Hematopoietic multipotent progenitor cell (in vitro differentiated cells): ENCODE measurements at places on chromosomes 5 and 9. TPM values are rescaled to one million over a fixed set of nuclear protein-coding genes. Genes with fewer than 3 reads are reported as not detected.

DNA sequence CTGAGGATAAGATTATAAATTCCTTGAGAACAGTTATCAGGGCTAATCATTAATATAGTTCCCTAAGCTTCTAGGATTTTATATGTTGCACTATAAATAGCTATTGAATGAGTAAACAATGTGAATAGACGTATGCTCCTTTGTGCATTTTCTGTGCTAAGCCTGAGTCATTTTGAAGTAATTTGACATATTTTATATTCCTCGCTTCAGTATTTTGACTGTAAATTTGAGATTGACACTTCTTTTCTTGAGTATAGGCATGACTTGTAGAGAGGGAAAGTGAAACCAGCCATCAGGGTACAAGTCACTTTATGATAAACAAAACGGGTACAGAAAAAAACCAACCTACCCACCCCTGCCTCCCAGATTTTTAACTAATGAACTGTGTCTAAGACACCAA lies 367.7 kb upstream of the PRR16 start:
- DNase-seq: peak; percentile 68

GRCh38 chr9:126411225-126411947 lies 84.8 kb downstream of the MVB12B start:
- DNase-seq: no peak

The MEGF10 gene
- 0.27 TPM for total RNA-seq

DNA sequence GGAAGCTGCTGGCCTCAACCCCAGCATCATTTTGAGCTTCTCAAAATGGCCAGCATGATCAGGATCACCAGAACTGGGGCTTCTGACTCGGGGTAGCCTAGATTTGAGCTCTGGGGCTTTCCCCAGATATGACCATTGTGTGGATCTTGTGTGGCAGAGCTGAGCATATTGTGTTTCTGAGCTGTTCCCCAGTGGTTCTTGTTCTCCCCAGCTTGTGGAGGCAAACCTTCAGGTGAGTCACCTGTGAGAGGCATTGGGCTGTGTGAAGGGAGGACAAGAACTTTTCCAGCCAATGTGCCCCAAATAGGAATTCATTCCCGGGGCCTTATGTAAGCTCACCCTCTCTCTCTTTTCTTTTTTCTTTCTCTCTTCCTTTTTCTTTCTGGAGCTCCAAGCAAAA lies 80.7 kb upstream of the PITX1 start:
- DNase-seq: no peak

- DNase-seq: no peak
These were observed 608.6 kb downstream of the SLCO4C1 start for GRCh38 chr5:101687349-101687985.

The SPINK1 gene
- not detected for total RNA-seq

GRCh38 chr9:117000834-117001233 lies 313.7 kb downstream of the TRIM32 start:
- no peak for DNase-seq

The BHMT gene
- not detected for total RNA-seq

The SPATA31E1 gene
- not detected for total RNA-seq

DNA sequence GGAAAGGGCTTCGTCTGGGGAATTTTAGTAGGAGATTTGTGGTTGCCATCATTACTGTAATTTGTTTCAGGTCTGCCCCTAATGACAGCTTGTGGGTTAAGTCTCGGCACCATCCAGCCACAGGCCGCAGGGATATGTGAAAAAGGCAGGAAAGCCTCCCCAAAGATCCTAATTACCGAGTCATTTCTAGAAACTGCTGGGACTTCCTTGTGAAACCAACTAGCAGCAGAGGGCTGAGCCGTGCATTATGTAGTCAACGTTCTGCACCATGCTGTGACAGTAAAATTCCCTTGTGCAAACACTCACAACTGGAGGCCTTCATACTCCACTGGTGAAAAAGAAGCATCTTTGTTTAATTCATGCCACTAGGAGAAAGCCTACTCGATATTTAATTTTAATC lies 230.3 kb downstream of the MPDZ start:
- no peak for DNase-seq

DNA sequence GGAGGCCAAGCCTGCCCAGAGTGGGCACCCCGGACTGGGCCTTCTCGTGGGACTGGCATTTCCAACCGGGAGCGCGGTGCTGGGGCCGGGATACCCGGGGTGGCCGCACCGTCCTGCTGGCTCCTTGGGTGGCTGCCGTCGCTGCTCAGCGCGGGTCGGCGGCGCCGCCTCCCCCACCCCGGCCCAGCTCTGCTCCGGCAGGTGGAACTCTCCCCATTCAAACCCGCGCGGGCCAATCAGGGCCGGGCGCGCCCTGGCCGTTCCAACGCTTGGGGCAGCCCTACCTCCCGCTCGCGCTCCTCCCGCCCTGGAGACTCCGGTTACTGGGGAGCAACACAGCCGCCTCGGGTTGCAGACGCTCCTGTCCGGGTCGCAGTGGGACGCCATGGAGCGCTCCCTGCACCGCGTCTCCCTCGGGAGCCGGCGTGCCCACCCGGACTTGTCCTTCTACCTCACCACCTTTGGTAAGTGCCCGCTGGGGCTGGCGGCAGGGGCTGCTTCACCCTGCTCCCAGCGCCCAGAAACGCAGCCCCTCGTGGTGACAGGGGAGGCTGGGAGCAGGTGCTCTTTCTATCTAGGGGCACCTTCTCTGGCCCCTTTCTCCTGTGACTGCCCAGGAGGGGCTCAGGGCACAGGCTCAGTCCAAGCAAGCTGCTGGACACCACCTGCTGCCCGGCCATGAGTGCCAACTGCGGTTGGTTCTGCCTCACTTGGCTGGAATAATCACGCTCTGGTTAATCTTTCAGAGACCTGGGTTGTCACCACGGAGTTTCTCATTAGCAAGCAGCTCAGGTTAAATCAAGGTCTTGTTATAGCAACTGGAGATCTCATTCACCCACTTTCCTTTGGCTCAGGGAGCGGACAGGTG lies at the start of gene RGS3:
Gene RGS3, plus strand, starts transcription at position 310 of the 868 bp plus-strand sequence. Its CDS starts 76 bp downstream, at position 386.
- no peak for DNase-seq

- DNase-seq: peak; percentile 53
These were observed 53.3 kb upstream of the FAM169A start for GRCh38 chr5:74919487-74919886.
